ENCODE measurements at places on chromosomes 13 and 19.

- no peak for DNase-seq
Observed at GRCh38 chr13:67966065-67966464, 735.9 kb upstream of the PCDH9 start.

DNA sequence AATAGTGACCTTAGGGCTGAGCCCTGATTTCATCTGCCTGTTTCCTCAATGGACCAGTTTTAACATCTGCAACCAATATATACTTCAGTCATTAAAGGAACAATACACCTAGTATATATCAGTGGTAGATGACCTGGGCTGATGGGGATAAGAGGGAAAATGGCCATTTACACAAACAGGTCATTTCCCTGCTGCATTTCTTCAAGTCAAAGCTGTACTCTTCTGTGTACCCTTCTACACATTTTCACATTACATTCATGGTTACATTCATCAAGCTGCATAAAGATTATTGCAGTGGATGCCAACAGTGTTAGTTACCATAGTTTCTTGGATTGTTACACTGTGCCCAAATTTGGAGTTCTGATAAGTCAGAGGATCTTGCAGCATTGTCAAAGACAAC lies 81.2 kb upstream of the RAP2A start:
- no peak for DNase-seq

DNA sequence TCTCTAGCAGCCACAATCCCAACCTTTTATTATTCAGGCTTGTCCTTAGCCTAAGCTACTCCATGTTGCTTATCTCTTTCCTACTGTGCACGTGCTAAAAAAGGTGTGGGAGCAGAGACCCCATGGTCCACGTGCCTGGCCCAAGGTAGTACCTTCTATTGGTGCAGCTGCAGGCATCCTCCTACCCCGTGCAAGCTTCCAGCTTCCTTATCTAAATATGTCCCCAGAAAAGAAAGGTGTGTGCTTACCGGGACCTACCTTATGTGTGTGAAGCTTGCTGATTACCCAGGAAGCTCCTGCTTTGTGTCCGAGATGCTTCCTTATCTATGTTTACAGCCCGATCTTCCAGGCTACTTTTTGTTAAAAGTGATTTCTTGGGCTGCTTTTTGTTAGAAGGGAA lies 2382.4 kb downstream of the PCDH9 start:
- no peak for DNase-seq

DNA sequence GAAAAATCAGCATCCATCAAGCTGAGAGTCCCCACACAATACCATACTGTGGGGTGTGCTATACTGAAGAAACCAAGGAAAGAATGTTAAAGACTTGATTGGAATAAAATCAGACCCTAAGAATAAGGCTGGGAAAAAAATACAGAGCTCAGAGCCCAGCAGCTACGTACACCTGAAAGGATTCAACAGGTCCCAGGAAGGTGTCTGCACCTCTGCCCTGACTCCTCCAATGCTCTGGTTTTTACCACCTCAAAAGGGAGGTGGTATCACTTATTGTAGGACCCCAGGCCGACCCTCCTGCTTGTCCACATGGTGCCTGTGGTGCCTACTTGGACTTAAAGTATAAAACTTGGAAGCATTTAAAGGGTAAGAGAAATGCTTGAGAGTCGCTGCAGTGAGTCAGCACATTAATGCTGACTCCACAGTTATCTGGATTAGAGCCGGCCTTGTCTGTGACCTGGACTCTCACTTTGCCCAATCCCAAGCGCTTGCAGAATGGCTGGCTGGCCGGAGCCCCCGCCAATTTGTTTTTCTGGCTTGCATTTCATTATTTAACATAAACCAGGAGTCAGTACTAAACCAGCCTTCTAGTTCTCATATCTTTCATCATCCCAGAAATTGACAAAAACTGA lies 110.1 kb downstream of the FGF14 start:
- DNase-seq, result no peak

GRCh38 chr19:57191141-57192076 lies at the start of gene ZNF264:
ZNF264 (plus strand) TSS chr19:57191500; CDS start chr19:57191914, 414 bp downstream.
- peak; percentile 85 for DNase-seq

- no peak for DNase-seq
Observed at GRCh38 chr19:17560205-17560595, 4.8 kb downstream of the COLGALT1 start.

DNA sequence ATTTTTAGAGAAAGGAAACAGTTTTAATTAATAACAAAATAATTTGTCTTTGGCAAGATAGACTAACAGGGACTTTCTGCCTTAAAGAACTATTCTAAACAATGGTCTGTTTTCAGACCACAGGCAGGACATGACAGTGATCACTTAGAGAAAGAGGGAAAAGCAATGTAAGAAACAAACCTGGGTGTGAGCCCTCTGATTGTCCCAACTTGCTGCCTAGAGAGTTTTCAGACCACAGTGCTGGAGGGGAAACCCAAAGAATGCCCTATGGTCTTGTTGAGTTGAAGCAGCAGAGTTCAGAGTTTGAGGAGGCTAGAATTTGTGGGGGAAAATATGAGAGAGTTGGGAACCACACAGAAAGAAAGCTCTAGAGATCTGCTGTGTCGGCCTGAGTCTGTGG lies 38.1 kb downstream of the DGKH start:
- DNase-seq, result no peak

DNA sequence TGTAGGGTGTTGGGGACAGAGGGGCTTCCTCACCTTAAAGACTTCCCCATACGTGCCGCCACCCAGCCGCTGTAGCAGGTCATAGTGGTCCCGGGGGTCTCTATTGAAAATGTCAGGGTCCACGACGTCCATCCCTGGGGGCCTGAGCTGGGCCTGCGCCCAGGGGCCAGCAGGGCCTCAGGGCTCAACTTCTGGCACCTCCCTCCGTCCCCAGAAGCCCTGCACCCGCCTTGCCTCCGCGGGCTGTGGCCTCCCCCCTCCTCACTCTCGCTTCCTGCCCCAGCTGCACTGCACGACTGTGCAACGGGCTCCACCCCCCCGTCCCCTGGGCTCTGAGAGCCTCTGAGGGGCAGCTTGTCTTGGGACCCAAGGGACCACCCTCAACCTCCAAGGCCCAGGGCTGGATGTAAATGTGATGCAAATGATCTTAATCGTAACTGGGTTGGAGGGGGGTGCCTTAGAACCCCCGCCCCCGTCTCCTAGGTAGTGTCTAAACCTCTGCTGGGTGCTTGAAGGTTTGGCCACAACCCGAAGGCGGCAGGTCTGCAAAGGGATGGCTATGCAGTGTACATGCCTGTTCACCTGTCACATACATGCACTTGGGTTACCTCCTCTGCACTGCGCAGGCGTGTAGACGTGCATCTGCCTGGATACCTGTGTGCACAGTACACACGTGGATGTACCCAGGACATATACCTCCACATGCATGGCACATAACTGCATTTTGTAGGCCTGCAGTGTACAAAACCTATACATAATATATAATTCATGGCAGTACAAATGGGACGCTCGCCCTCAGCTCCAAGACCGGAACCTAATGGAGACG lies at the start of gene MAP4K1:
Gene MAP4K1, minus strand, starts transcription at position 190 of the 826 bp plus-strand sequence. Its CDS starts 58 bp downstream, at position 132.
- DNase-seq, result no peak

- no peak for DNase-seq
Observed at GRCh38 chr13:106311004-106311403, 224.5 kb downstream of the EFNB2 start.
